Stimulated activated CD4-positive, alpha-beta T cell treated with anti-CD3 and anti-CD28 coated beads, Interleukin-15, amount 100 ng/mL, for 1 hour (primary cell): ENCODE measurements at places on chromosomes 13 and 19.

DNA sequence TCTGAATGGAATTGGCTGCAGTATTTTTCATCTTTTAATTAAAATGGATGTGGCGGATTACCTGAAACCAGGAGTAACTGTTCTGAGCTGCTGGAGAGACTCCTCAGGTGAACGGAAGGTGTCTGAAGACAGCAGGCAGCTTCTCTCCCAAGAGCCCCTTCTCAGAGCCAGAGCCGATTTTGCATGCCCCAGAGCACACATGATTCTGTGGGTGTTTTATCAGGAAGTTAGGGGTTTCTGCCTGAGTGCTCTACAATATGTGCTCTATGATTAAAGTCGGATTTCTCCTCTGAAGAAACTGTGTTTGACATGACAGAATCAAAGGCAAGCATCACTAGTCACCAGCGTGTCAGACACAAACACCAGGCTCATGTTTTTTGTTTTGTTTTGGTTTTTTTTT, 60.7 kb upstream of the MCF2L start:
- no peak for DNase-seq

DNA sequence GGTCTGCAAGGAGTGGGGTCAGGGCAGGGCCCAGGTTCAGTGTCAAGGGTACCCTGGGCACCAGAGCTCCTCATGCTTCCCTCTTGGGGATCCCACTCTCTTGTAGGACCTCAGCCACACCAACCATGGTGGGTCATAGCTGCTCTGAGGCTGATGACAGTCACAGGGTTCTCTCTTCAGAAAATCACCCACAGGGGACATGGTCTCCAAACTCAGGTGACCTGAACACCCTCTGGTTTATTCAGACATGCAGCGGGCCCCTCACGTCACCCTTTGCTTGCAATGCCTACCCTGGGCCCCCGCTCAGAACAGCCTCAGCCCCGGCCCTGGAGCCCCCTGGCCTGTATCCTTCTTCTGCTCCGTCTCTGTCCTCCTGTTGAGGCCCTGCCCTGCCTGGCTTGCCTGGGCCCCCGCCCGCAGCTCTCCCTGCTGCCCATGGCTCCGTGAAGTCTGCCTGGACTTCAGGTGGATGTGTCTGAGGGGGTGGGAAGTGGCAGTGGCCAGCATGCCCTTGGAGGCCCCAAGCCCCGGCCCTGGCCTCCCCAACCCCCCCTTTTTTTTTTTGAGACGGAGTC, 20.4 kb downstream of the CHERP start:
- DNase-seq, result no peak

GRCh38 chr19:24074720-24075454, 12.1 kb upstream of the ZNF254 start:
- DNase-seq, result no peak

DNA sequence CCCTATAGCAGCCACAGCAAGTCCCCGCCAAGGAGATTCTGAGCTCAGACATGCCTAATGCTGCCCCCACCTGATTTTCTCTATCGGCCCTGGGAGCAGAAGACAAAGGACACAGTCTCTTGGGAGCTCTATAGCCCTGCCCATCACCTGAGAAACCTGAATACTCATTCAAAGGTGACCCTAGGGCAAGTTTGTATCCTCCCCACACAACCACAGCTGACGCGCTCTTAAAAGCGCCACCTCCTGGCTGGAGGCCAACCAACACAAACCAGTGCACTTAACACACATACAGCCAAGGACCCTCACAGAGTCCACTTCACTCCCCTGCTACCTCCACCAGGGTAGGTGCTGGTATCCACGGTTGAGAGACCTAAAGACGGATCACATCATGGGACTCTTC, 8.8 kb upstream of the IGFL4 start:
- no peak for DNase-seq

DNA sequence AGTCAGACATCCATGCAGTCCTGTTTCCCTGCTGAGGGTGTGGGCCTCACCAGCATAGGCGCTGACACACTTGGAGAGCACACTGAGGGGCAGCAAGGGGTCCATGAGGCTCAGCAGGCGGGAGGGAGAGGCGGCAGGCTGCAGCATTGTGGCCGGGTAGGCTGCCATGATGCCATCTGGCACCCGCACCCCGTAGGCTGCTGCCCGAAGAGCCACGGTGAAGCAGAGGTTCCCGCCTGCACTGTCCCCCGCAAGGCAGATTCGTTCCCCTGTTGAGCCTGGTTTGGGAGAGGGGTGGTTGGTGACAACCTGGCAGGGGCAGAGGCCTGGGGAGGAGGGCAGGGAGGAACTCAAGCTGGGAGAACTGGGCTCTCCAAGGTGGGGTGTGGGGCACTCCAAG, 16.0 kb upstream of the CNFN start:
- no peak for DNase-seq

- no peak for DNase-seq
These were observed 20.0 kb downstream of the PNMA8A start for GRCh38 chr19:46451352-46451751.

- DNase-seq, result no peak
These were observed 17.2 kb upstream of the EMC10 start for GRCh38 chr19:50459067-50459456.

- peak; percentile 79 for DNase-seq
These were observed 8.6 kb downstream of the LTBP4 start for GRCh38 chr19:40609561-40610395.

DNA sequence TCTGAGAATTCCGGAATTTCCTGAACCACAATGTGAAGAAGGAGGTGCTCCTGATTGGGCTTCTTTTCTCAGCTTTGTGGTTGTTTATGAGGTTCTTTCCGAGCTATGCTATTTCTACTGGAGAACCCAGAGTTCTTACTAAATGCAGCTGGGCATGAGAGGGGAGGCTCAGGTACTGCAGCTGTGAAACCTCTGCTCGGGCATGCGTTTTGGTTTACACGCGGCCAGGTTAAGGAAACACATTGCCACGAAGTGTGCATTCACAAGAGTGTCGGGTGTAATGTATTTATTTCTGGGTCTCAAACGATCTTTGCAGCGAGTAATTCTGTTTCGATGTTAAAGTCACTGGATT, 661 bp upstream of the MIR17HG start:
- no peak for DNase-seq

DNA sequence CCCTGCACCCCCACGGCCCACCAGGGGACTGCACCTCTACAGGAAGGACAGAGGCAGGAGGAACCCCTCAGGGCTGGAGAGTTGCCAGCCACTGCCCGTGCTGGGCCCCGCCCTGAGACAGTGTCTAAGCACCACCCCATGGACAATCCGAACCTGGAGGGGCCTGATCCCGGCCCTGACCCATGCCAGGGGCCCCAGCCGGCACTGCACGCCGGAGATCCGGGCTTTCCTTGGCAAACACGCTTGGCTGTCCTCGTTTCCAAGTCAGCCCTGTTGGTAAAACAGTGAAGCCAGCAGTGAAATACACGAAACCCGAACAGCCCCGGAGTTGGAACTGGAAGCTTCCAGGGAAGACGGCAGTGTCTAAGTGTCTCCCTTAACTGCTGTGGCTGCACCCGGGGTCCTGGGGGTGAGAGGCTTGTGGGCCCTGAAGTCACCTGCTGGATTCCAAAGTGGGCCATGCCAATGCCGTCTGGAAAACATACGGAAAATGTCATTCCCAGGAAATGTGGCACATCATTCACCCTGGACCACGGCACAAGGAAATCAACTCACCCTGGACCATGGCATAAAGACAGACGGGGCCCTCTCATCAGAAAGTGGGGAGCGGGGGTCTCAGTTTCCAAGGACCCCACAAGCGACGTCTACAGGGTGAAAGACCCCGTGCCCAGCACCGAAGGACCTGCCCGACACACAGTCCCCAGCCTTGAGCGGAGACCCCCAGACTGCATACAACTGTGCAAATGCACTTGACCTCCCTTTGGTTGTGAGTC, 30.9 kb downstream of the RASA3 start:
- no peak for DNase-seq

- DNase-seq, result peak; percentile 53
These were observed 12.4 kb downstream of the SNRNP70 start for GRCh38 chr19:49097453-49098288.

DNA sequence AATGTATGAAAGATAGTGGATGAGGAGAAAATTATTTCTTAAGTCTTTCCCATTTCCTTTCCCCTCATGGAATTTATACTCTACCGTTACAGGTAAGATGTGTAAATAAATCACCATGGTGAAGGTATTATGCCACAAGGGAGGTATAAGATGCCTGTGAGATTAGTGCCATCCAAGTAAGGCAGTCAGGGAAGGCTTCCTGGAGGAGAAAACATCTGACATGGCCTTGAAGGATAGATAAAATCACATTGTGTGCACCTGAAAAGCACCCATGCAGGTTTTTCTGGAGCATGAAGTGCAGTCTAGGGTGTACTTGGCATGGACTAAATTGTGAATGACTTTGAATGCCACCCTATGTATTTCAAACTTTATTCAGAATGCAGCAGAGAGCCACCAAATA, 15.3 kb downstream of the MBNL2 start:
- DNase-seq, result no peak

DNA sequence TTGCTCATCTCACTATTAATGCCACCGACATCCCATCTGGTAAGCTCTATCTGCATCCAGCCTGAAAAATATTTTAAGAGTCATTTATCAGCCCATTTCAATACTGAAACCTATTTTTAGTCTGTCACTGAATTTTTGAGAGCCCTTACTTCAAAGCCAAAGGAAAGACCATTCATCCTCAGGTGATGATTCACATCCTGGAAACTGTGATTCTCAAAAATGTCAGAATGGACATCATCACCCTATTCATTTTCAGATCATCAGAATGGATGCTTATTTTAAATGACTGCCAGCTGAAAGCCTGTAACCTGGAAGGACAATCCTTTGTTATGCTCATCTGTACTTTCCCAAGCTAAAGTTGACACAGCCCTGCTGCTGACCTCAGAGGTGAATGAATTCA, 27.0 kb downstream of the TNFSF11 start:
- no peak for DNase-seq

DNA sequence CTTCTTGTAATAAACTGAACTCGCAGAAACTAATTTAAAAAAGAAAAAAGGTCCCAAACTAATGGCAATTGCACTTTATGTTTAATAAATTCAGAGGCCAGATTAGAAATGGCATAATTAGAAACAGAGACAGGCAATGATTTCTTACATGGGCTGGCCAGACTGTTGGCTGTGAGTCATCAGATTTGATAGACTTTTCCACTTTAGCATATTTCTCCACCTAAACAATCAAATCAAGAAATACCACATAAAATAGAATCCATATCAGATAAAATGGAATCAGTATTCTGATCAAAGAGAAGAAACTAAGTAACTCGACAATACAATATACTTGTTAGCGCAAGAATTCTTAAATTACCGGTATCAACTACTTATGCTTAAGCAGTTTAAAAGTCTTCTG, 29.0 kb downstream of the EXOSC8 start:
- DNase-seq, result no peak

DNA sequence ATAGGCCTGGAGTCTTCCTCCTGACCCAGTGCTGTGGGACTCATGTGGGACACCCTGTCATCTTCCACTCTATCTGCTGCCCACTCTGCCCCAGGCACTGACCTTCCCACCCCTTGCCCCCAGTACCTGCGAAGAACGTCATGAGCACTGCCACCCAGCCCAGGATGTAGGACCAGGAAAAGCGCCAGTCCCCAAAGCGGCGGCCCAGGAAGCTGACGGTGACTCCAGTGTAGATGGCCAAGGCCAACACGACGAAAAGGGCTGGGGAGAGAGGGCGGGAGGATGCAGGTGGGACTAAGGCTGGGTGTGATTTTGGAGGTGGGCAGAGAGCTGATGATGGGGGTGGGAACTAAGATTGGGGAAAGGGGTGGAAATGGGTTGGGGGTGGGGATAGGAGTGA, 7.4 kb downstream of the LIM2 start:
- no peak for DNase-seq

DNA sequence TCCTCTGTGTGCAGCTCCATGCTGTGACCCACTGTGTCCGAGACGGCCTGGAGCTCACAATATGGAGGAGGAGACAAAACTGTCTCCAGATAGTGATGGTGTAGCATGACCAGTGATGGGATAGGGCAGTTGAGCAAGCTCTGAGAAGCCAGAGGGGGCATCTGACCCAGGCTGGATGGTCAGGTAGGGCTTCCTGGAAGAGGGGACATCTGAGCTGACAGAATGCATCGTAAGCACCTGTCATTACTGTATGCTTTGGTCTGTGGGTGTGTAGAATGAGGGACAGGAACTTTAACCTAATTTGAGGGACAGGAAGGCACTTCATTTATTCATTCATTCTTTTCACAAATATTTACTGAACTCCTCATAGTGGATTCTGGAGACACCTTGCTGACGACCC, 6.5 kb upstream of the TOMM40 start:
- no peak for DNase-seq

DNA sequence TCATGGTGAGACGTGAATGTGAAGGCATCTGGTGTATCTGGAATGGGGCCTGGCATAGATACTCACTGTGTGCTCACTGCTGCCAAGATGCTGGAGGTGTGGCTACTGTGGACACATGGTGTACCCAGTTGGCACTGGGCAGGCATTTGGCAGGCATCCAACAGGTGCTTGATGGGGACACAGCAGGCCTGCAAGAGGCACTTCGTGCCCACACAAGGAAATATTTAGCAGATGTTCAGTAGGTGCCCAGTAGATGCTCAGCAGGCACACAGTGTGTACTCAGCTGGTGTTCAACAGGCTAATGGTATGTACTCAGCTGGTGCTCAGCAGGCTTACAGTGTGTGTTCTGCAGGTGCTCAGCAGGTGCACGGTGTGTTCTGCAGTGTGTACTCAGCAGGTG, 14.2 kb downstream of the CRTC1 start:
- no peak for DNase-seq

DNA sequence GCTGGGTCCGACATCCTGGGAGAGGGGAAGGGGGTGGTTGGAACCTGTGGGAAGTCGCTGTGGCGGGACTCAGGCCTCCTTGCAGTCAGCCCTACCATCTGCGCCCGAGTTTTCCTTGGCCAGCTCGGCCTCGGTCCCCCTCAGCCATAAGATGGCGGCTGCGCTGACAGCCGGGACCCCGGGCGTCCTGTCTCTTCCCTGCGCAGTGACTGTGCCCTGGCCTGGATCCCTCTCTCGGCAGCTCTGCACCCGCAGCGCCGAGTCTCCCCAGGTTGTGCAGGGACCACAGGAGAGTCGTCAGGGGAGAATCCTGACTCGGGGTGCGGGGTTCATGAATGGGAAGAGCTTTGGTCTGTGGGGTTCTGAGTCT, 345 bp downstream of the ZNF257 start:
- no peak for DNase-seq

- DNase-seq, result no peak
These were observed 4.7 kb downstream of the AKT1S1 start for GRCh38 chr19:49872245-49873128.

GRCh38 chr13:24040835-24041234, 119.7 kb upstream of the SPATA13 start:
- DNase-seq, result no peak

GRCh38 chr19:47839913-47840312, 18.2 kb downstream of the CRX start:
- DNase-seq, result no peak
